Mucosa of gallbladder (tissue), 1 donor: ENCODE measurements at places on chromosomes 6 and 20.

GRCh38 chr6:49790341-49790740 lies 3.3 kb upstream of the PGK2 start:
- no peak for DNase-seq

DNA sequence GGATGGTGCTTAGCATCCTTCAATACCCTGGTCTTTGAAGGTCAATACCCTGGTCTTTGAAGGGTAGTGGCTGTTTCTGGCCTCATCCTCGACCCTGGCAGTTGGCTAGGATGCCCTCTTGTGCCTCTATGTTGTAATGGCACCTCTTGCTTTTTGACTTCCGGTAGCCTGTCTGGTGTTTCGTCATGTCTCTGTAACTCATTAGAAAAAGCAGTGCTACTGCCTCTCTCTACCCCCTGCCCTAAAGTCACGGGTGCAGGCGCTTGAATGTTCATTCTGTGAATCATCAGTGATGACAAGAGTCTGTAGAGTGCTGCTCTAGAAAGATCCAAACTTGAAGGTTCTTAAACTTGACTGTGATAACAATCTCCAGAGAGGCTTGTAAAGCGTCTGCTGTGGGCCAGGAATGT lies 28.3 kb downstream of the RSPO4 start:
- DNase-seq, result no peak

DNA sequence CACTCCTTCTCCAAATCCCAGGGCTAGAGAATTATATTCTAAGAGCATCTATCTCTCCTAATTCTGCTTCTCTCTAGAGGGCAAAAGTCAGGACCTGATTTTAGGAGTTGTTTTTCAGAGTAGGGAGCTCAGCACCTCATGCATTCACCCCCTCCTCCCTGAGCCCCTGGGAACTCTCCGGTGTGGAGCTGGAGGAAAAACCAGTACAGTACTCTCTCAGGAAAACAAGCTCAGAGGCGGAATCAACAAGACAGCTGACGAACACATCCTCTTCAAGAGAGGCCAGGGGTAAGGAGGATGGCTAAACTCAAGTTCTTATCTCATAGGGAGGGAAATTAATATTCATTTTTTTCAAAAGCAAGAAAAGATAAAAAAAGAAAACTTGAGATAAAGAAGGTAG lies 120.1 kb upstream of the CDYL start:
- no peak for DNase-seq

DNA sequence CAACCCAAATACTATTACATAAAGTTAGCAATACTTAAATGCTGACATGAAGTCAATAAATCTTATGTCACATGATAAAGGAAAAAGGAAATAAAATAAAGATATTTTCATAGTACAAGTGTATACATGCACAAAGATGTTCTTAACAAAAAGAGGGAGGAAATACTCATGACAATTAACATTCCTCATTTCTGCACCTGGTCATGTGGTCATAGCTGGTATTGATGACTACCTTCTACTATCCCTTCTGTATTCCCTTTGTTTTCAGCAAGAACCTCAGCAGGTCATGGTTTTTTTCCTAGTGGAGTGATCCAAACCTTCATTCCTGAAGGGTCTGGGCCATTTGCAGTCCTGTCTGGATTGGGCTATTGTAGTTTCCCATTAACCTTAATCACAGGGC lies 43.5 kb upstream of the FYN start:
- DNase-seq, result no peak

DNA sequence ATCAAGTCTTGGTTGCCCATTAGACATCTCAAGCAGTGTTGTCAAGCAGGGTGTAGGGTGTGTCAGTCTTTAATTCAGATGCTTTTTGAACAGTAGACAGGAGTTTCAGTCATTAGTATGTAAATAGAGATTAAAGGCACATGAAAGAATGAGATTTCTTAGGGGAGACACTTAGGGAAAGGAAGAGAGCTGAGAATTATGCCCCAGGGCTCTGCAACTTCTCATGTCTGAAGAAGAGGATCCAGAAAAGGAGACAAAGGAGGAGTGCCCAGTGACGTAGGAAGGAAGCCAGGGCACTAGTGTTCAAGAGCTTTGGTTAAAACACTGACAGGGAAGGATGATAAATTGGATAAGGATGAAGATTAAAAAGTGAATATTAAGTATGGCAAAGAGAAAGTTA lies 569.7 kb downstream of the NKAIN2 start:
- no peak for DNase-seq

DNA sequence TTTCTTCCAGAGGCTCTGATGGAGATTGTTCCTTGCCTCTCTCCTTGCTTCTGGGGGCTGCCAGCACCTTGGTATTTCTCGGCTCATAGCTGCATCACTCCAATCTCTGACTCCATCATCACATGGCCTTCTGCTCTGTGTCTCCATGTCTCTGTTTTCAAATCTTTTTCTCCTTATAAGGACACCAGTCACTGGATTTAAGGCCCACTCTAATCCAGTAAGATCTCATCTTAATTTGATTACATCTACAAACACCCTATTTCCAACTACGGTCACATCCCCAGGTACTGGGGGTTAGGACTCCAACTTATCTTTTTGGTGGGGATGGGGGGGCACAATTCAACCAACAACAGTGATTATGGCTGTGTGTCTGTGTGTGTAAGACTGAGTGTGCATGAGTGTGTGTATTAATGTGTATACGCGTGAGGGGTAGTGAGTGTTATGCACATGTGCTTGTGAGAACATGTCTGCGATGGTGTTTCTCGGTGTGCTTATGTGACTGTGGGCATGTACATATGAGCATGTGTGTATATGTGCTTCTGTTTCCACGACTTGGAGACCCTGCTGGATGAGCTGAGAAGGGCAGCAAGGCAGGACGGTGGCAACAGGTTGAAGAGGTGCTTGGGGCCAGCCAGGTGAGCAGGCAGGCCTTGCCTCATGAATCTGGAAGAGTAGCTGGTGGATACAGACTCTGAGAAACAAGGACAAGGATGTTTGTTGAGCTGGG lies 130.5 kb downstream of the MRPL14 start:
- DNase-seq, result no peak

DNA sequence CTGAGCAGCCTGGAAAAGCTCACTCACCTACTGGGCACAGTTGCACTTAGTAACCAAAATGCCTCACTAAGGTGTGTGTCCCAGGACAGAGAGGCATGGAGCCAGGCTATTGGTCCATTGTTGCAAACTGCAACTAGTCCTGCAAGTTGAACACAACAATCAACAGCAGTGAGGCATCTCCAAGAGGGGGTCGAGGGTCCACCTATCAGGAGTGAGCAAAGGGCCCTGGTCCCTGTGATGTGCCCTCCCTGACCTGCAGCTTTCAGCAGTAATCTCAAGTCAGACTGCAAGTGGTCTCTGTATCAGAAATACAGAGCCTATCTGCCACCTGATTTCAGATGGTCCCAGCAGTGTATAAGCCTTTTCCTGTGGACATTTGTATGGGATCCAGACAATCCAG lies 50.2 kb upstream of the TGM3 start:
- DNase-seq, result no peak
